SHP77 treated with DMSO at 0.1 percent for 48 hours (cell line): ENCODE measurements at places on chromosomes 12 and 14.
A peak's percentile ranks its signal among the peaks of the same experiment; 100 is the strongest.

DNA sequence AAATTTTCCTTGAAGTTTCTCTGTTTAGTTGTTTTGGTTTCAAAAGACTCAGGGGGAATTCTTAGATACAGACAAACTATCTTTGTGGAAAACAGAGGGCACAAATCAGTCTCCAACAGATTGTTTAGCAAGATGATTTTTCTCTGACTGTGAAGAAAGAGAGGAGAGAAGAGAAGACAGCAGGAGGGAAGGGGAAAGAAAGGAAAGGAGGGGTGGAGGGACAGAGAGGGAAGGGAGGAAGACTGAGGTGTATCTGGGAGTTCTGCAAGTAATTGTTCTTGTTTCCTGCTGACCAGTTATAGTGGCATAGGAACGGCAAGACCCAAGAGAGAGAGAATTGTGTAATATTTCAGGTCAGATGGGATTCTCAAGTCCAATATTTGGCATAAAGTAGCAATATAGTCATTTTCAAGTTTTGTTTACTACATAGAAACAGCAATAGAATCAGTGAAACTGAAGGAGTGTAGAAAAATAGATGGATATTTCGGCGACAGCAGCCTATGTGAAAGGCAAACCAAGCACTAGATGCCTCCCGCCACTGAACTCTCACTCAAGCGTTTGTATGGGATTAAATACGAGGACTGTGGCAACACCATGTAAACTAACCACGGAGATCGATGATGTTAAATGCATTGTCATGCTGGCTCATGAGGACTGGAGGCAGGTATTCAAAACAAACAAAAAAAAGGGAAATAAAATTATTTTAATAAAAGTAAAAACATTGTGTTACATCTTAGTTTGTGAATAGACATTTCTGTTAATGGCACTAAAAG lies 342.5 kb downstream of the SLC16A7 start:
- DNase-seq = no peak

DNA sequence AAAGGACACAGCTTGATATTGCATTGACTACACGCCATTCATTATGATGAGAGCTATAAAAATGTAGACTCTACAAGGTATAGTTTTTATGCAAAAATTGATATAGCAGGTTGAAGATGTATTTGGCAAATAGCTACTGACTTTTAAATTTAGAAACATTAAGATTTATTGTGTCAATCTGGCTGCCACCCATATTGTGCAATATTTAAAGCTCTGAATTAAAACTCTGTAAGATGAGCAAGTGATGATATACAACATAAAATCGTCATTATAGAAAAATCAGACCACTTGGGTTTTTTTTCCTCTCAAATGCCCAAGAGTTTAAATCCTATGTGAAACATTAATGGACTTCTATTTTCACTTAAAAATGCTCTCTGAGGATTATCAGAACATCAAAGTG lies 36.8 kb upstream of the E2F7 start:
- no peak for DNase-seq

DNA sequence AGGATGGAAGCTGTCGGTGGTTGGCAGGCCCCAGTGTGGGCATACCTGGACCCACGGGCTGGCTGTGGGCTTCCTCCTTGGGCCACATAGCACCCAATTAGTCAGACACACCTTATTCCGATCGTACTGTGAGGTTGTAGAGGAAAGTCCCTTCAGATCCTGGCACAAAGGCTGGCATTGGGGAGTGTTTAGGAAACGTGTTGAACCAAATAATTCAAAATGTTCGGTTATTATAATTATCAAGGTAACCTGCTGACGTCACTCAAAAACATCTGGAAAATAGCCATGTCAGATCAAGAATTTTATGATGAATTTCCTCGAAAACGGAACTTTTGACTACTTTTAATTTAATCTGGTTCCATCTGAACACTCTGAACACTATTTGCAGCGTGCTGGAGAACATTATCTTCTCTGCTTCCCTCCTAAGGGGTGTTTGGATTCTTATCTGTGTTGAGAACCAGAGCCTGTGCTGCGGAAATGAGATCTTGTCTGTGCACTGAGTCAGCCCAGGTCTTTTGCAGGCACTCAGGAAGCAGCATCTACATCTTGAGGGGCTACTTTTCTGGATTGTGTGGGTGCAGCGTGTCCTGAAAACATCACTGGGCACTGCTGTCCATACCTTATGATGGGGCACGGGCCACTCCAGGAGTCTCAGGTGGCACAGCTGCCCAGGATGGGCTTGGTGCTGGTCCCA lies 100.3 kb downstream of the SLC25A47 start:
- no peak for DNase-seq

- peak; percentile 56 for DNase-seq
These were observed 304.1 kb upstream of the SSTR1 start for GRCh38 chr14:37903343-37904191.

- no peak for DNase-seq
These were observed 5.6 kb downstream of the NTN4 start for GRCh38 chr12:95784915-95785314.

- no peak for DNase-seq
These were observed 29.1 kb downstream of the BBOF1 start for GRCh38 chr14:74048281-74048680.

GRCh38 chr14:20522332-20522731 lies 17.0 kb downstream of the RNASE10 start:
- no peak for DNase-seq

DNA sequence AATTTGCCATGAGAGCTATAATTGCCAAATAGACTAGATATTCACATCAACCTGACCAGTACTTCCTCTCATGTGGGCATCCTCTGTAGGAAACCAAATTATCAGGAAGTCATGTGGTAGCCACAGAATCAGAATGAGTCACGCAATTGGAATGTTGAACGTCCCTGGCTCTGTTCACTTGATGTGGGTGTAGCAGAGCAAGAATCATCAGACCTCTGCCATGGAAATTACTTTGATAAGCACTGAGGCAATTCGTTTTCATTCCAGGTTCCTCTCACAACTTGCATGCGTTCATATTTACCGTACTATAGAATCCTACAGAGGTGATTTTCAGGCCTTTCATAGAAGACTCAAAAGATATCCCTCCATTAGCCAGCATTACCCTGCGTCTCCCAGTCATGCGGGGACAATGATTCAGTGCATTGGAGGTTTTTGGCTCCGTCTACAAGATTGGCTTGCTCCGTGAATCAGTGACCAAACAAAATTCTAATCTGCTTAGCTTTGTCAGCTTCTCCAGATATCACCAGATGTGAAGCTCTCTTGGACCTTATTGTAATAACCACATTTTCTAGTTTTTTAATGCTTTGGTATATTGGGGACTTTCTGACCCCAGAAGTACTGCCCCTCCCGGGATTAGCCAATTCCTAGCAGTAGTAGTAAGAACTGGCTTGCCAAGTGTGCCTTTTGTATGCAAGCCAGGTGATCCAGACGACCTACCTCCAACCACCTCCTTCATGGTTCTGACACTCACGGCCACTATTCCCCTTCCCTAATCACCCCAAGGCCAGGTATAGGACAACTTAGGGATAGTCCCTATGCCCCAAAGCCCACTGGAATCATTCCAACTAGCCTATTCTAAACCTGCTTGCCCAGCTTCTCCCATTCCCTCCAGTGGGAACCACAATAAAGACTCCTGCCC lies 133.4 kb downstream of the KICS2 start:
- DNase-seq = no peak

DNA sequence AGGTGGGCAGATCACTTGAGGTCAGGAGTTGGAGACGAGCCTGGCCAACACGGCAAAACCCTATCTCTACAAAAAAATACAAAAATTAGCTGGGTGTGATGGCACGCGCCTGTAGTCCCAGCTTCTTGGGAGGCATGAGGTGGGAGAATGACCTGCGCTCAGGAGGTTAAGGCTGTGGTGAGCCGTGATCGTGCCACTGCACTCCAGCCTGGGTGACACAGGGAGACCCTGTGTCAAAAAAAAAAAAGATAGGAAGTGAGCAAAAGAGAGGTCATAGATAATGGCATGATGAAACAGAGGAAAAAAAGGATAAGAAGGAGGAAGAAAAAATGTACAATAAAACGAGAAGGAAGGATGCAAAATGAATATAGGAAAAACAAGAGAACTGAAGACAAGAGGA lies 159.5 kb downstream of the ETV6 start:
- no peak for DNase-seq

- DNase-seq = no peak
These were observed 214.5 kb upstream of the DDHD1 start for GRCh38 chr14:53367644-53368026.

DNA sequence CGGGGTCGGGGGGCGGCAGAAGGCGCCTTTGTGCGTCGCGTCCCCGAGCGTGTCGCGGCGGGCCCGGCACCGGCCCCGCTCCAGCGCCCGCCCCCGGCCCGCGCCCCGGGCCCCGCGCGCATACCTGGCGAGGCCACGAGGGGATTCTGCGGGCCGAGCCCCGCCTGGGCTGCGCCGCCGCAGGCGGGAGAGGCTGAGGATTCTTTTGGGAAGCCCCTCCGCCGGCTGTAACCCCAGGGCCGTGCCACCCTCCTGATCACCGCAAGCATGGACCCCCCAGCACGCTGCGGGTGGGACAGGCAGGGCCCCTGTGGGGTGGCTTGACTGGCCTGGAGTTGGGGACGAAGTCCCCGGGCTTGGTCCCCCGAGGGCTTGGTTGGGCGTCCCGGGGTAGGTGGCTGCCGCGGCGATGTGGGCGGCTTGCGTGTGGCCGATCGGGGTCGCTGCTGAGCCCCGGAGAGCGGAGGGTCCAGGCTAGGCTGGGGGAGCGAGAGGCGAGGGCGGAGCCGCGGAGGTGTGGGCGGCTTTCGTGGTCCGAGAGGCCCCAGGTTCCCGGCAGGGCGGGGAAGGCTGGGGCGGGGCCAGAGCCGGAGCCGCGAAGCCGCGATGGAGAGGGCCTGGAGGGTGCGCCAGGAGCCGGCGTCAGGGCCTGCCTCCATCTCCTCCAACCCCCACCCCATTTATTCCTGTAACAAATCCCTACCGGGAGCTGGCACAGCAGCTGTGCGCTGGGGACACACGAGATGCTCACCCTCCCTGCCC lies 28.4 kb upstream of the GPR132 start:
- DNase-seq = no peak

- DNase-seq = no peak
These were observed 23.1 kb downstream of the ARHGAP5 start for GRCh38 chr14:32100175-32100574.

DNA sequence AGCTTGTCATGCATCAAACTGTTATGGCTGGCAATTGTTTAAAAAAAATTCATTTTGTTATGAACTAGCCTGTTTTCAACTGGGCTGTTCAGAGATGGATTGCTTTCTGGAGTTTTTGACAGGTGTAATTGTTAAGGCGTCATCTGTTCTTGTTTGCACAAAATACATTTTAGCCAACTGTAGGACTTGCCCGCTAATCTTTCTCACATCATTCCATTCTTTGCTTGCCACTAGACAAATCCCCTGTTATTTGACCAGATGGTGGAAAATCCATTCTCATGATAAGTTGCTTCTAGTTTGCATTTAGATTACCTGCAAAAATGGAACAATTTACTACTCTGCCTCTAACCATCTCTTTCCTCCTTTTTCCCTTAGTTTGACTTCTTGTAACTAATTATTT lies 114.3 kb downstream of the NPAS3 start:
- DNase-seq = peak; percentile 100
